ENCODE measurements at places on chromosomes 3 and 15.

GRCh38 chr3:141320399-141321108, 47.8 kb upstream of the ZBTB38 start:
- DNase-seq: no peak

GRCh38 chr15:40439960-40440742, 602 bp upstream of the BAHD1 start:
- peak; percentile 38 for DNase-seq

- DNase-seq: peak; percentile 19
Measured at GRCh38 chr3:14208977-14209394, 30.4 kb downstream of the LSM3 start.

DNA sequence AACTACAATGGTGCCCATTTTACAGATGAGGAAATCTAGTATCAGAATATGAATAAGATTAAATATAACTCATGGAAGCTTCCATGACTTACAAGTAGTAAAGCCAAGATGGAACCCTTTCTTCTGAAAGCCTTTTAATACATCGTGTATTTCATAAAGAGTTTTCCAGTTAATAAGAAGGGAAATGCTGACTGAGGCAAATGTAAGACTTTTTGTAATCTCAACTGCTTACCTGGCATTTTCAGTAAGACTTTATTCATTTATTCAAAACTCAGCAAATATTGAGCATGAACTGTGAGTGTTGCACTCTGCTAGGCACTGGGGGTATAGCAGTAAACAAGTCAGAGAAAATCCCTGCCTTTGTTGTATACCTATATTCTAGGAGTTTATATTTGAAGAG, 256.4 kb upstream of the THRB start:
- no peak for DNase-seq

DNA sequence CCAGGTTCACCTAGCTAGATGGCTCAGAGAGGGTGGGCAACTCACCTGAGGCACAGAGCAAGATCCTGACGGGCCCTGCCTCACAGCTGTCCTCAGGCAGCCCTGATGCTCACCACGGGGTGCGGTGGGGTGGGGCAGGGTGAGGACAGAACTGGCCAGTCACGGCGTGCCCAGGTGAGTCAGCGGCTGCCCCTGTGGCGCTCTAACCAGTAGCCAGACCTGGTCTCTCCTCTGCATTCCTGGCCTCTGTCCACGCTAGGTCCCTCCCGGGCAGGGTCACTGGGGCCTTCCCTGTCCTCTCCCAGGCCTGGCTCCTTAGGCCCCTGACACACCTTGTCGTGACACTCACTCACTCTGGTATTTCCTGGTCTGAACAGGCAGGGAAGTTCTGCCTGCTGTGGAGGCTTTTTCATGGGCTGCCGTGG, 901 bp downstream of the ALS2CL start:
- no peak for DNase-seq

GRCh38 chr3:72343078-72343477, 505.2 kb downstream of the SHQ1 start:
- DNase-seq: peak; percentile 28

DNA sequence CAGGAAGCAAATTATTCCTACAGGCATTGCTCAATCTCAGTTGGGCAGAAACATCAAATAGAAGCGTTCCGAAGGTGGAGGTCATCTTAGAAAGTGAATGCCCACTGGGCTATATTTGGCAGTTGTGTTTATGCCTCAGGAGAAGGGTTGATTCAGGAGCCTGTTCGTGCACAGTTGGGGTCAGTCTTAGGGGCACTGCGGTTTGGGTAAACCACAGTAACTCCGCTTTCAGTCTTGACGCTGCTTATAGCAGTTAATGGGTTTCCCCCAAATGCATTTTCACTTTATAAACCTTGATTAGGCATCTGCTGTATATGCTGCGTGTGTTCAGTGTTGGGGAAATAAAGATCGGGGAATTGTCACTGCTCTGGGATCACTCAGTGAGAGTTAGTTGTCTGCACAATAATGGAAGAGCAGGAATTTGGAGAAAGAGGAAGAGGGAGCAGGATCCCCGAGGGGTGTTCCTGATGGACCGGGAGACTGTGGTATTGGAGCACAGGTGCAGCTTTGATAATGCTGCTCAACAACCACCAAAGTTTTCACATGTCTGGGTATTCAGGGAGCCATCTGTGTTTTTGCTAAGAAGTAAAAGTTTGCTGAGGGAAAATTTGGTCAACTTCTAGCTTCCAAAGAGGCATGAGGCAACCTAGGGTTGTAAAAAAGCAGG, 124.3 kb upstream of the EIF1B start:
- DNase-seq: no peak

- no peak for DNase-seq
Measured at GRCh38 chr3:112338021-112338726, 5.2 kb downstream of the CD200 start.

DNA sequence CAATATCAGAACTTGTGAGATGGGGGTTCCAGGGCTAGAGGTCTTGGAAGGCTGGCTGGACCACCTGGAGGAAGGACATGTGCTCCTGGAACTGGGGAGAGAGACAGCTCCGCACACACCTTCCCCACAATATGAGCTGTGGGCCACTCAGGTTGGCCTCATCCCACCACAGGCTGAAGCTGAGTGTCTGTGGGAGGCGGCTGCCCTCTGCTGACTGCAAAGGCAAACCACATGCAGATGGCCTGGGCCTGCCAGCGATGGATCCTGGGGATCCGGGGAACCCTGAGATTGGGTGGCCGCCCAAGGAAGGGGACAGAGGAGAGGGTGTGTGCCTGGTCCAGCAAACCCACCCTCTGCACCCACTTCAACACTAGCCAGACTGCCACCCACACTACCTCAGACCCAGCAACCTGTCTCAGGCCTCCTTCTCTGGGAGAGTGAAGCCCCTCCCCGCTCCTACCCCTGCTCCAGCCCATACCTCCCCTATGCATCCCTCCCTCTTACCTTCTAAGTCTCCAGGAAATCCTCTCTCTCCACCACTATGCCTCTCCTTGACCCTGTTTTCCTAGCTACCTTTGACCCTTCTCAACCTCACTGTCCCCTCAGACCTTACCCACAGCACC, 44.8 kb downstream of the CYP11A1 start:
- peak; percentile 41 for DNase-seq

- DNase-seq: peak; percentile 45
Measured at GRCh38 chr15:65646486-65646885, 24.7 kb downstream of the SLC24A1 start.

- DNase-seq: peak; percentile 89
Measured at GRCh38 chr15:82832601-82833361, 23.4 kb downstream of the WHAMM start.

GRCh38 chr3:183217548-183218332, 35.3 kb upstream of the B3GNT5 start:
- no peak for DNase-seq

- DNase-seq: no peak
Measured at GRCh38 chr3:123092243-123092642, 25.4 kb downstream of the PDIA5 start.

GRCh38 chr3:197372047-197372661, 73.7 kb upstream of the DLG1 start:
- peak; percentile 70 for DNase-seq

DNA sequence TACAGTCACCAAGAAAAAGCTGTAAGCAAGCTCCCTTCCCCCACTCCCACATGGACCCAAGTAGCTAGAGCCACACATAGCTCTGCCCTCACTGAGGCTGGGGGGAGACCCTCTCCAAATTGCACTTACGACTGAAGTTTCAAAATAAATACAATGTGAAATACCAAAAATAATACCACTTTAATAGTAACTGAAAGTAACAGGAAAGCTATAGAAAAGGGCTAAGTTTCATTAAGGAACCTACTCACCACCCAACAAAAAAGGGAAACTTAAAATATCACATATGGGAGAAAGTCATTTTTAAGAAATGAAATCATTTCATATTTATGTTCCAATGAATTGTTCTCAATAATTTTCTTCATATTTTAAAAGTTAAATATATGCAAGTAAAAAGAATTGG, 130.4 kb upstream of the UBE2E2 start:
- DNase-seq: no peak

- no peak for DNase-seq
Measured at GRCh38 chr3:4565809-4566501, 72.8 kb downstream of the ITPR1 start.

- no peak for DNase-seq
Measured at GRCh38 chr3:139588450-139588849, 48.9 kb upstream of the RBP1 start.

DNA sequence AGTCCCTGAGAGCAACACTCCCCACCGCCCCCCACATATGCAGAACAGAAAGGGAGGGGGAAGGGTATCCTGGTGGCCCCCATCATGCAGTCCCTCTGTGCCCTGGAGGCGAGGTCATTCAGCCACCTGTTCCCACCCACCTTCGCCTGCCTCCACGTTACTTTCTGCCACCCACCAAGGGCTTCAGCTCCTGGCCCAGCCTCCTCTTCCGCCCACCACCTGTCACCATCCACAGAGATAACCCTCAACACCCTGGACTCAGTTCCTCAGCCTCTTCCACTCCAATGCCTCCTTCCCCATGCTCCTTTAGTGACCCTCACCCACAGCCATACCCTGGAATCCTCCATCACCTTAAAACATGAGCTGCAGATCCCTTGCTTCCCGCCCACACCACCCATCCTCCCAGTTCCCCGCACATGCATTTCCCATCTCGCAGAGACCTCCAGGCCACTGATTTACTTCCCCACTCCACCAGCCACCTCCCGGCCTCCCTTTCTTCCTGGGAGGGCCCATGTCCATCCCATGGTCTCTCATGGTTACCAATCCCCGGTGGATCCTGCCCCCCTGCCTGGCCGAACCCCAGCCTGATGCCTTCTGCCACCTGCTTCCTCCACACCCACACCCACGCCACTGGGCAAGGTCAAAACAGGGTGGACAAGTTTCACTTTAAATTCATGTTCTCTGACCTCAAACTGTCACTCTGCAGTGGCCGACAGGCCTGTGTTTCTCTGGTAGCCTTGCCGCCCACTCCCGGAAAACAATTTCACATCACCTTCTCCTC, 18.2 kb downstream of the HOMER2 start:
- DNase-seq: no peak

DNA sequence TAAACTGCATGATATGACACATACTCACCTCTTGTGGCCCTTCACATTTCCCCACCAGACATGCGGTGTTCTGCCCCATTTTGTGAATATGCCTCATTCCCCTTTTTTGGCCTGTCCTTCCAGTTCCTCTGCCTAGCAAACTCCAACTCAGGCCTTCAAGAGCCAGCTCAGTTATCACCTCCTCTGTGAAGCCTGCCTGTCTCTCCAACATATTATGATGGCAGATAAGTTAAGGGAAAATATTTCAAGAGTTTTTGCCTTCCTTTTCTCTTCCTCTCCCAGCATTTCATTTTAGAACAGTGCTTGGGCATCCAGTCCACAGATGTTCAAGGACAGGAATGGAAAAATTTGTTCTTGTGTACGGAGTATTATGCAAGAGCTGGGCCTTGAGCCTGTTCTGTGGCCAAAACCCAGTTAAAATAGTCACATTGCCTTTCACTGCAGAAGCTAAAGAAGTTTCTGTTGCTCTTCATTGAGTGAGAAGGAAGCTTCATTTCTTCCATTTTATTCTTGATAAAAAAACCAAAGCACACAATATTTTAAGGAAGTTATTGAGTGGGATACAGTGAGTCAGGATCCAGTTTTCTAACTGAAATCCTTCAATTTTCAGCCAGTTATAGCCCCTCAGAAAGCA, 192.0 kb downstream of the GHSR start:
- peak; percentile 48 for DNase-seq

DNA sequence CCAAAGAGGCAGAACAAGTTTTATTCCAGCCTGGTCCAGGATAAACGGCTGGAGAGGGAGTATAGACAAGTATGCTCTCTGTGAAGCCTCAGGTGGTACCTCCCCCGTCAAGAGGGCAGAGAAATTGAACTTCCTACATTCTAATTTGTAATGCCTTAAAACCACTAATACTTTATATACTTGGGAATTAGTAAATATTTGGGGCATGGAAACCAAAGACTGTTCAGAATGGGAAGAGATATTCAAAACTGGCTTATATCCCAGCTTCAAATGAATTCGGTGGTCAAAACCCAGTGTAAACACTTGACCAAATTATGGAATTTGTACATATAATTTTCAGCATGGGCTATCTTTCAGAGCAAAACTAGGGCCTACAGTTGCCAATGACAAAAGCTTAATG, 122.6 kb downstream of the FBN1 start:
- DNase-seq: no peak

DNA sequence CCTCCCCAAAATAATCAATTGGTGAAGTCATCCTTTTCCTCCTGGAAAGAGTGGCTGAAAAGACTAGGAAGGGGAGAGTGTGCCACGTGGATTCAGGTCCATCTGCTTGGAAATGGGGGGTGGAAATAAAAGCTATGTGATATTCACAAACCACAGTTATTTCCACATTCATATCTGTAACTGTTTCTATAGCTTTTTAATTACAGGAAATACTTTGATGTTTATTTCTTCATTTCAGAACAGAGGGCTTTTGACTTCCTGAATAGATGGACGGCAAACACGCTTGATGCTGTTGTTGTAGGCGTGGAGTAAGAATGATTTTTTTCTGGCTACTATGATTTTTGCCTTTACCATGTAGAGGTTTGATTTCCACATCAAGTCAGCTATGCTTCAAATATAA, 10.1 kb downstream of the AADACL2 start:
- DNase-seq: no peak

DNA sequence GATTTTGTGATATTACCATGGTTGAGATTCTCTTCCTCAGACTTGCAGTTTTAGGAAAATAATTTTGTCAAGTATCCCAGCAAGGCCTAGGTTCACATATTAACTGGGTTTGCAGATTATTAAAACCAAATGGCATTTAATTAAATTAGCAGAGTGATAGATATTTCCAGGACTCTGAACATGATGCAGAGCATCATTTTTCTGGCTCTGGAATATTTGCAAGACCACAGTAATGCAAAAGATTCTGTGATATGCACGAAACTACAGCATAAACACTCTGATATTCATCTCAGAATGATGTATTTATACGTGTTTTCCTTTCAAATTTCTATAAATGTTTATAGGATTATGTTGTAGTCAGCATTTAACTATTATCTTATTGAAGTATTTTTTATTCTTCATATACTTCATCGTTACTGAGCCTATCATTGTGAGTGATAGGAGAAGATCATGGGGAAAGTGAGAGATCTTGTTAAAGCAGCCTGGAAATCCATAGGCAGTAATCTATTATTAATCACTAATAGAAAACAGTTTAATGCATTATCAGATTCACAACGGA, 1245.6 kb downstream of the OTOL1 start:
- DNase-seq: no peak

- no peak for DNase-seq
Measured at GRCh38 chr3:52401551-52401950, 43.4 kb downstream of the SEMA3G start.

DNA sequence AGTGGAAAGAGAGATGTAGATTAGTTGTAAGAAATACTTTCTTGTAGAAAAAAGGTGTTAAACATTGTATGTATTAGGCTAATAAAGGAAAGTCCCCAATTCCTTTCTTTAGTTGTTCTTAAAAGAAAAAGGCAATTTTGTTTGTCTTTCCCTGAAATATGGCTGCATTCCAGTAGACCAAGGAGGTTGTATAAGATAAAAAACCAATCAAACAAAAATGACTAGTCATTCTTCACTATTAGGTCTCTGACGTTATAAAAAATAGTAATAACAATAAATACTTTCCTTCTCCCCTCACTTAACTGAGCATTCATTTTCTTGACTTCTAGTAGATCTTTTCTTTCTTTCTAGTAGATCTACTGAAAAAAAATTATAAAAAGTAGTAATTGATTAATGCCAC, 8.6 kb upstream of the PPM1L start:
- no peak for DNase-seq

- peak; percentile 76 for DNase-seq
Measured at GRCh38 chr3:177468331-177468730, 271.0 kb upstream of the TBL1XR1 start.

GRCh38 chr3:189699885-189700284, 68.7 kb downstream of the TP63 start:
- DNase-seq: no peak

GRCh38 chr3:45870099-45870498, 16.2 kb upstream of the CCR9 start:
- DNase-seq: no peak
